ENCODE measurements at places on chromosomes 4 and X.

GRCh38 chr4:83922402-83922801 lies 386.5 kb downstream of the GPAT3 start:
- no peaks in the 10 kb centered on the region for H3K36me3 ChIP-seq
- H3K4me1 ChIP-seq = no peaks in the 10 kb centered on the region
- no peak overlapping the region for H3K27ac ChIP-seq

DNA sequence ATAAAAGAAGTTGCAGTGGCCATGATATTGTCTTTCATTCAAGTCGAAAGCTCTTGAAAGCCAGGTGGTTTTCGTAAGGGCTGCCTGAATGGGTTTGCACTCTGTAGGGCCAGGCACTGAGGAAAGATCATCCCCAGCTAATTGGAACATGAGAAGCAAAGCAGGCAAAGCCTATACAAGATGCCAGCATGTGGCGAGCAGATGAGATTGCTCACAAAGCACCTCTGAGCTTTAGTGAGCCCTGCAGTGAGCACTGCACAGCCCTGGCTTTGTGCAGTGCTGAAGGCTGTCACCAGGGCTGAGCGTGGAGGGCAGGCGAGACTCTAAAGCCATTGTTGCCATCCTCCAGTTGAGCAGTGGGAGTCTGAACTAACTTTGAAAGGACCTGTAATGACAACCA lies 53.8 kb downstream of the HADH start:
- DNase-seq = no peak
- no peaks in the 10 kb centered on the region for H3K27me3 ChIP-seq
- H3K4me1 ChIP-seq = peaks cover 44% of the 10 kb centered on the region
- peak overlapping the region; percentile 22 for H3K27ac ChIP-seq

GRCh38 chrX:79630033-79631009 lies 263.2 kb upstream of the ITM2A start:
- DNase-seq = no peak
- no peaks in the 10 kb centered on the region for H3K27me3 ChIP-seq
- H3K36me3 ChIP-seq = no peaks in the 10 kb centered on the region
- no peak overlapping the region for H3K4me3 ChIP-seq

DNA sequence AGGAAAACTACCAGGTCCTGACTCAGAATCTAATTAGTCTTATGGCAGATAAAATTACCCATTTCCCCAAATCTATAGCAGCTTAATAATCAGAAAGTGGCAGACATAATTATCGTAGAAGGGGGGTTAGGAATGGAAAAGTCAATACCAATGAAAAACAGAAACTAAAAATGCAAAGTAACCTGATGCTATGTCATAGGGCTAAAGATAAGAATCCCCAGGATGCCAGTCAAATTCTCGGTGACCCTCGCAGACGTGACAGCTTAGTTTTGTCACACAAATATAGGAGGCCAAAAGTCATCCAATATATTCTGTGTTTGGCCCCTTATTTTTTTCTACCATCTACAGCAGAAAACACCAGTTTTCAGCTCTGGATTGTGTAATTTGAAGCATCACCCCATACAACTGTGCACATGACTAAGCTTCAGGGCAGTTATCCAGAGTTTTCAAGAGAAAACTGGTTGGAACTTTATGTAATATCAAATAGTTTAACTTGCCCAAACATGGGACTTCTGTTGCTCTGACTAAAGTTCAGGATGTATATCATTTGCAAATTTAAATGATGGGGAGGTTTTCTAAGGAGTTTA lies 30.9 kb downstream of the RASSF6 start:
- H3K4me1 ChIP-seq = no peaks in the 10 kb centered on the region
- H3K27me3 ChIP-seq = no peaks in the 10 kb centered on the region
- H3K27ac ChIP-seq = no peak overlapping the region
- no peaks in the 10 kb centered on the region for H3K36me3 ChIP-seq
- DNase-seq = no peak

- H3K4me3 ChIP-seq = no peak overlapping the region
- no peak overlapping the region for H3K27ac ChIP-seq
- DNase-seq = no peak
- H3K36me3 ChIP-seq = no peaks in the 10 kb centered on the region
Observed at GRCh38 chrX:105744291-105744690, 78.0 kb upstream of the NRK start.

- no peaks in the 10 kb centered on the region for H3K36me3 ChIP-seq
- peaks cover 5% of the 10 kb centered on the region for H3K4me1 ChIP-seq
- DNase-seq = no peak
- no peak overlapping the region for H3K4me3 ChIP-seq
- H3K27me3 ChIP-seq = no peaks in the 10 kb centered on the region
Observed at GRCh38 chr4:37760840-37761239, 65.6 kb upstream of the PGM2 start.

GRCh38 chr4:337932-338758 lies 531 bp downstream of the ZNF141 start:
- H3K4me3 ChIP-seq = peak overlapping the region; percentile 91
- H3K27me3 ChIP-seq = no peaks in the 10 kb centered on the region
- DNase-seq = peak; percentile 67
- H3K36me3 ChIP-seq = peaks cover 32% of the 10 kb centered on the region
- peaks cover 10% of the 10 kb centered on the region for H3K4me1 ChIP-seq
- peak overlapping the region; percentile 85 for H3K27ac ChIP-seq

Measured in naive thymus-derived CD4-positive, alpha-beta T cell (primary cell).